ENCODE measurements at places on chromosomes 11 and 22.

DNA sequence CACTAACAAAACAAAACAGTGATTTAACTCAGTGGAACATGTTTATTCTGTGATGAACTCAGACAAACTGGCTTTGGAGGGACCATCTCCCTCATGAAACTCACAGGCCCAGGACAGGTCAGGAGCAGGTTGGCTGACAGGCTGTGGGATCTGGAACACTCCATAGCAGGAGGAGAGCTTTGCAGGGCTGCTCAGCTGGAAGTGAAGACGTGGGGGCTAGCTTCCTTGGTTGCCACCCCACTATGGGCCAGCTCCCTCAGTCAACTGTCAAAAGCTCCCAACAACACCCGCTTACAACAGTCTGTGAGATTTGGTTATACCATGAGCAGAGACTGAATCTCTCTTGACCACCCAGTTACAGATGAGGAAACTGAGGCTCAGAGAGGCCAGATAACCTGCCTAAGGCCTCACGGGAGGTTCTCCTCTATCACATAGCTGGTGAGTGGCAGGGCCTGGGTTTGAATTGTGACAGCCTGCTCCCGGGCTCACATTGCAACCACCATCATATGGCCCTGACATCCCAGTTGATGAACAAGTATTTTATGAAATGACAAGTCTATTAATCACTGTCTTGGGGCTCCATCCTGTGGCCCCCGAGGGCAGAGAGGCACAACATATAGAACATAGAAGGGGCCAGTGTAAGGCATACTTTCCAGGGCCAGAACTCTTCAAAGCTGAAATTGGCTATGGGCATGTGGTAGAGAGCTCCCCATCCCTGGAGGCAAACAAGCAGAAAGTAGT, 473.4 kb downstream of the MN1 start:
- no peak for DNase-seq

- no peak for DNase-seq
These were observed 27.4 kb upstream of the GRIA4 start for GRCh38 chr11:105582497-105582896.

GRCh38 chr22:37239336-37240239, 4.5 kb downstream of the RAC2 start:
- DNase-seq, result no peak

GRCh38 chr22:45072322-45072903, 62.6 kb upstream of the PHF21B start:
- no peak for DNase-seq

- DNase-seq, result no peak
These were observed 751 bp downstream of the MS4A10 start for GRCh38 chr11:60785806-60786361.

GRCh38 chr11:2888266-2888968, 2.8 kb upstream of the CDKN1C start:
- peak; percentile 29 for DNase-seq

DNA sequence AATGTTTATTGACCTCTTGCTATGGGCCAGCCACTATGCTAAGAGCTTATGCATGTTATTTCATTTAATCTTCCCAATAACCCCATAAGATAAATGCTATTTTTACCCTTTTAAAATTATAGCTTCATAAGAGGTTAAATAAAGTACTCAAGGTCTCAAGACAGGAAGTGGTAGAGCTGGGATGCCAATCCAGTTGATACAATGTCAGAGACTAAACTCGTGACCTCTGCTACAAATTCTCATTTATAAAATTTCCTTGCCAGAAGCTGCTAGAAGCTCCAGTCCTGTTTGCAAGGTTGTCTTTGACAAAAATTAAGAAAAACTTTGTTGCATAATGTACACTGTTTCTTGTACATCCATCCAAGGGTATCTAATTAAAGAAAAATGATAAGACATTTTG, 265.9 kb upstream of the MPPED2 start:
- DNase-seq, result no peak

Measured in glomerular endothelial cell (primary cell).